ENCODE measurements at places on chromosomes 6 and 20.
A peak's percentile ranks its signal among the peaks of the same experiment; 100 is the strongest.

DNA sequence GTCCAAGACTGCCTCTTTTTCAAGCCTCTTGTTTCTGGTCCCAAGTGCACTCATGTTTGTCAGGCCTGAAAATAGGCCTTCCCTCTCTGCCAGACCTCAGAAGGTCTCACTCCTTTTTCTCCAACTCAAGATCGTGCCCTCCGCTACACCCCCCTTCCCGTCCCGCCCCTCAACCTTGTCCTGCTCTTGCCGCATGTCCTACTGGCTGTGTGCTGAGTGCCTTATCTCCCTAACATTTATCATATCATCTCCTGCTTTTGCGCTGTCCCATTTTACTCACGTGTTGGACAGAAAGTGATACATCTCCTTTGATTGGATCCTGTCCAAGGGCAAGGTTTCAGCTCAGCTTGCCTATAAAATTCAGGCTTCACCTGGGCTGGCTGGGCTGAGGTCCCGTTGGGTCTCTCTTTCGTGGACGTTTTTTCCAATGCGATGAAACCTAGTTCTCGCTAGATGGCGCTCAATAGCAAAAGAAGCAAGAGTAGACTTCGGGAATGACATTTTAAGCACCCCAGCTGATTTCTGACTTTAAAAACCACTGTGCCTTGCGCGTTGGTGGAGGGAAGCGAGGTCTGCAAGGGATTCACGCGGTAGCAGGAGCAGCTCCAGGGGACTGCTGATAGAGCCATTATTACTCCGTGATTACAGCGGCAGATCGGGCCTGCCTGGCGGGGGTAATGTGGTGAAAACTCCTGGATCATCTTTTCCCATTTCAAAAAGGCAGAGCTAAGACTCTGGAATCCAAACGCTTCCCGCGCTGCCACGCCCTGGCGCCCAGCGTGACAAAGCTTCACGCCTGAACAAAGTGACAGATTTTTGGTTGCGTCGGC lies 137.6 kb downstream of the IMPG1 start:
- DNase-seq: peak; percentile 19

DNA sequence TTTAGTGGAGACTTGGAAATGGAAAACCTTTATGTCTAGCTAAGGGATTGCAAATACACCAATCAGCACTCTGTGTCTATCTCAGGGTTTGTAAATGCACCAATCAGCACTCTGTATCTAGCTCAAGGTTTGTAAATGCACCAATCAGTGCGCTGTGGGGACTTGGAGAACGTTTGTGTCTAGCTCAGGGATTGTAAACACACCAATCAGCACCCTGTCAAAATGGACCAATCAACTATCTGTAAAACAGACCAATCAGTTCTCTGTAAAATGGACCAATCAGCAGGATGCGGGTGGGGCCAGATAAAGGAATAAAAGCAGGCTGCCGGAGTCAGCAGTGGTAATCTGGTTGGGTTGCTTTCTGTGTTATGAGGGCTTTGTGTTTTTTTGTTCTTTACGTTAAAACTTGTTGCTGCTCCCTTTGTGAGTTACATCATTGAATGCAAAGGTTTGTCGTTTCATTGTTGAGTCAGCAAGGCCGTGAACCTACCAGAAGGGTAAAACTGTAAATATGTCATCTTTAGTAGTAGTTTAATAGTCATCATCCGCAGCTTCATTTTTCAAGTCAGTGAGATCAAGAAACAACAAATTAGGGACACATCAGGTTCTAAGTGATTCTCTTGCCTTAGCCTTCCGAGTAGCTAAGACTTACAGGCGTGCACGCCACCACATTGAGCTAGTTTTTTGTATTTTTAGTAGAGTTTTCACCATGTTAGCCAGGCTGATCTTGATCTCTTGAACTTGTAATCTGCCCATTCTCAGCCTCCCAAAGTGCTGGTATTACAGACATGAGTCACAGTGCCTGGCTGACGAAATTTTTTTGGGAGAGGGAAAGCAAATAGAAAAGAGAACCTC lies 22.7 kb upstream of the NUP153 start:
- no peak for DNase-seq

DNA sequence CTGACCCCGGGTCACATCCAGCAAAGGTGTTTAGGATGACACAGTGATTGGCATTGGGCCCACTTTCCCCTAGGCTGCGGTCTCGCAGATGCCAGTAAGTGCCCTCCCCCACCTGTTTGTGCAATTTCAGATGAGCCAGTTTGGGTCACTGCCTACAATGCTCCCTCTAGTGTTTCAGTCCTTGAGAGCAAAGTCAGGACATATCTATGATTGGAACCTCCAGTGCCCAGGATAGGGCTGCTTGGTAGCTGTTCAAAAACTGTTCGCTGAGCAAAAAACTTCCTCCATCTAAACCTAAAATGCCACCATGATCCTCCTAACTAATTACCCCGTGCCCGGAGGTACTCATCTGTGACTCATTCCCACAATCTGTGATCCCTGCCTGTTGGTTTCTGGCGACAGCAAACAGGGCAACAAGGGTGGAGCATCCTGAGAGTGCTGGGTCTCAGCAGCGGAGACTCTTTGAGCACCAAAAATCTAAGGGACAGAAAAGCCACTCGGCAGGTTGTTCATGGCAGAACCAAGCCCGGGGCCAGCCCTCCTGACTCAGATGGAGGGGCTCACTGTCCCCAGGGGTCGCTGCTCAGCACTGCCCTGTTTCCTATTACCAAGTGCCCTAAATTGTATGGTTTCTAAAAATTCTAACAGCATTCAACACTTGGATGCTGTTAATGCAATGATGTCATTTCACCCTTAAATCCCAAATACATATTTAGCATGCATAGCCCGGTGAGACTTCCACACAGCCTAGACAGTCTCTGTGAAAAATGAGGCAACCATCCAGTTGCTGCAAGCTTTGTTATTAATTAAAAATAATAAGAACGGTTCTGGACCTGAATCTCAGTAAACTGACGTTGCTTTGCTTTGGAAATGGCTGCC lies 5.0 kb downstream of the VSX1 start:
- DNase-seq: no peak

GRCh38 chr6:119348748-119349360 lies 707 bp downstream of the MAN1A1 start:
- peak; percentile 20 for DNase-seq

DNA sequence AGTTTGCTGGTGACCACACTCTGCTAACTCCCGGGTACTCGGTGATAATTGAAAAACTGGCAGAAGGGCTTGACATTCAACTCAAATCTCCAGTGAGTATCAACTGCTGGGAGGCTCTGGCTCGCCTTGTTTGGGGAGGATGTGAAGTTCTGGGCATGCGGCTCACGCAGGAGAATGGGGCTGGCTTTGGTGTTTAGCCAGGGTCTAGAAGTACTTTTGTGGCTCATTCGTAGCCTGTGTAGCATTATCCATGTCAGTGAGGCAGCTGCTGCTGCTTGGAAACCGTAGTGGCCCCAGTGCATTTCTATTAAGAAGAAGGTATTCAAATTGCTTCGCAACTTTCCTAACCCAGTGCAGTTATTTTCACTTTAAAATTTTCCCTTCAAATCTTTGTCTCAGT lies 52.2 kb downstream of the KDM1B start:
- DNase-seq: no peak
